ENCODE measurements at places on chromosomes 13 and 19.

DNA sequence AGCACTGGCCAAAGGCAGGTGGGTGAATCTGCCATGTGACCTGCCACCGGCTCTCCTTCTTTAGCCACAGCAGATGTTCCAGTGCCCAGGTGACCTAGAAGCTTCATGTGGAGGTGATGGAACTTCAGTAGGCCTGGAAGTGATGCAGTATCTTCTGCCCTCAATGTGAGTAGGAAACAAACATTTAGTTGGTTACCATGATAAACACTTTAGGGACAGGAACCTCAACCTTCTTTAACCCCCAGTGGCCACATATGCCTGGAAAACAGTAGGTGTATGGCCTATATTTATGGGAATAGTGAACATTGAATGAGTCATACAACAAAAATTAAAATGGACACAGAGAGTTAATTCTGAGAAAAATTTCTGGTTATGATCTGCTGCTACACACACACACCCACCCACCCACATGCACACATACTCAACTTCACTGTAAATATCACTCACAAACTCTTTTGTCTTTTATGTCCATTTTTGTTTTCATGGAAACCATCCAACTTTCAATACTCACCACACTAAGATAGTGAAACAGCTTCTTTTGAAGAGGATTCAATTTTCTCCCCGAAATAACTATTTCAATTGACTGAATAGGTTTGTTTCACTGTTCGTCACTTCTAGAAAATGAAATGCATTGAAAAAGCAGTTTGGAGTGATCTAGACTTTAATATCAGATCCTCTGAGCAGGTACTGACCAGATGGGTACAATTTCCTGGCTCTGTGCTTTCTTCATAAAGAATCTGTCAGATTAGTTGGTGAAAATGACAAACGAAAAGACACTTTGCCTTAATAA, 97.3 kb downstream of the STARD13 start:
- DNase-seq: no peak
- H3K4me3 ChIP-seq: no peak overlapping the region
- H3K27me3 ChIP-seq: no peaks in the 10 kb centered on the region
- no peaks in the 10 kb centered on the region for H3K36me3 ChIP-seq
- no peaks in the 10 kb centered on the region for H3K4me1 ChIP-seq

DNA sequence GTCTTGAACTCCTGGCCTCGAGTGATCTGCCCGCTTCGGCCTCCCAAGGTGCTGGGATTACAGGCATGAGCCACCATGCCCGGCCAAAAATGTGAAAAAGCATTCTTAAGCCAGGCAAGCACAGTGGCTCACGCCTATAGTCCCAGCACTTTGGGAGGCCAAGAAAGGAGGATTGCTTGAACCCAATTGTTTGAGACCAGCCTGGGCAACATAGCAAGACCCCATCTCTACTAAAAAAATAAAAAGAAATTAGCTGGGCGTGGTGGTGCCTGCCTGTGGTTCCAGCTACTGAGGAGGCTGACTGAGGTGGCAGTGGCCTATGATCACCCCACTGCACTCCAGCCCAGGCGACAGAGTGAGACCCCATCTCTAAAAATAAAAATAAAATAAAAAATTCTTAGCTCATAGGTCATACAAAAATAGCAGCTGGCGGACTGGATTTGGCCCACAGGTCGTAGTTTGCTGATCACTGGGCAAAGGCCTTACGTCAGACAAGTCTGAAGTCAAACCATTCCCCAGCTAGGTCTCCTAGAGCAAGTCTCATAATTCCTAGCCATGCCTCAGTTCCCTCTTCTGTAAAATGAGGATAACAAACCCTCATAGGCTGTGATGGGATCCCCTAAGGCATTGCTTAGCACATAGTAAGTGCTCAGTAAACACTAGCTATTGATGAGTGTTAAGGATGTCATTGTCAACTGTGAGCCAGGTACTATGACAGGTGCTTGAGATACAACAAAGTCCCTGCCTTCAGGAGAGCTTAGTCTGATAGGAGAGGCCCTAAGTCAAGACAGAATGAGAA, 36.0 kb downstream of the INSR start:
- no peaks in the 10 kb centered on the region for H3K36me3 ChIP-seq
- H3K27me3 ChIP-seq: no peaks in the 10 kb centered on the region
- H3K27ac ChIP-seq: no peak overlapping the region
- DNase-seq: no peak
- no peak overlapping the region for H3K4me3 ChIP-seq
- H3K4me1 ChIP-seq: no peaks in the 10 kb centered on the region

GRCh38 chr19:3367628-3368440, 1.5 kb downstream of the NFIC start:
- no peaks in the 10 kb centered on the region for H3K27me3 ChIP-seq
- H3K4me1 ChIP-seq: peaks cover 11% of the 10 kb centered on the region
- no peak overlapping the region for H3K4me3 ChIP-seq
- no peak for DNase-seq
- no peaks in the 10 kb centered on the region for H3K36me3 ChIP-seq

DNA sequence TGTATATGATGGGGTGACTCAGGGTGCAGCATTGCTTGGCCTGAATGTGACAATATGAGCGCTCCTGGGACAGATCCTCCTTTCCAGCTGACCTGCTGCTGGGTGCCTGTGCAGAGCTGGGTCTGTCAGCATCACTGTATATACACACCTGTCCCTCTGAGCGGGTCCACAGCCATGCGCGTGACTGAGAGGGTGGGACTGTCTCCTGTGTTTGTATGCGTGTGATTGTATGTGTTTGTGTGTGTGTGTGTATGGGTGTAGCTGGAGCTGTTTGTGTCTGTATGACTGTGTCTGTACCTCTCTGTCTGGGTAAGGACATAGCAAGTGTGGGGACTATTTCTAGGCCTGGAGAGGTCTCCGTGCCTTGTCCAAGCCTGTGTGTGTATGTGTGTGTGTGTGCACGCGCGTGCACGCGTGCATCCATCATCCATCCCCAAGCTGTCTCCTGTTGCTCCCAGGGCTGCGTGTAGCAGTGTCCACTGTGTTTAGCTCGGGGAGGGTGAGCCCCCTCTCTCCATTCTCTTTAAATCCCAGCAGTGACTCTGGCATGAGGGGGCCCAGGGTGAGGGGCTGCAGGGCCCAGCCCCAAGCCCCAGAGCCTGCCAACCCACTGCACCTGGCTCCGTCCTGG, 8.3 kb downstream of the IGLON5 start:
- H3K4me1 ChIP-seq: no peaks in the 10 kb centered on the region
- H3K4me3 ChIP-seq: no peak overlapping the region
- DNase-seq: no peak
- H3K36me3 ChIP-seq: no peaks in the 10 kb centered on the region
- H3K27me3 ChIP-seq: no peaks in the 10 kb centered on the region

- H3K4me1 ChIP-seq: no peaks in the 10 kb centered on the region
- no peaks in the 10 kb centered on the region for H3K27me3 ChIP-seq
- no peak overlapping the region for H3K27ac ChIP-seq
- no peaks in the 10 kb centered on the region for H3K36me3 ChIP-seq
- no peak for DNase-seq
- no peak overlapping the region for H3K4me3 ChIP-seq
Observed at GRCh38 chr19:33252971-33253370, 27.3 kb upstream of the SLC7A10 start.

Measured in CD8-positive, alpha-beta memory T cell (primary cell).